ENCODE measurements at places on chromosomes 5 and 9.

GRCh38 chr5:96566833-96567587 lies 95.2 kb upstream of the CAST start:
- DNase-seq: no peak

DNA sequence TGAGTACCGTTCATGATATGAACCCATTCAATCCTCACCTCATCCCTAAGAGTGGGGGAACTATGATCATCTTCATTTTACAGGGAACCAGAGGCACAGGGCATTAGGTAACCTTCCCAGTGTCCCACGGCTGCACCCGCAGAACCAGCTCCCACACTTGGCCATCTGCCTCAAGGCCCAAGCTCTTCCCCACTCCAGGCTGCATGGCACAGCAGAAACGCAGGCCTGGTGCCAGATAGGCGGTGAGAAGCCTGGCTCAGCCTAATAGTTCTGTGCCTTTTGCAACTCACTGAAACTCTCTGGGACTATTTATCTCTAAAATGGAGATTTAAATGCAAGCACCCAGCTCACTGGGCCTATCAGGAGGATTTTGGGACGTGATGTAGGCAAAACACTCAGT lies 90.8 kb upstream of the ZNF618 start:
- DNase-seq: no peak

DNA sequence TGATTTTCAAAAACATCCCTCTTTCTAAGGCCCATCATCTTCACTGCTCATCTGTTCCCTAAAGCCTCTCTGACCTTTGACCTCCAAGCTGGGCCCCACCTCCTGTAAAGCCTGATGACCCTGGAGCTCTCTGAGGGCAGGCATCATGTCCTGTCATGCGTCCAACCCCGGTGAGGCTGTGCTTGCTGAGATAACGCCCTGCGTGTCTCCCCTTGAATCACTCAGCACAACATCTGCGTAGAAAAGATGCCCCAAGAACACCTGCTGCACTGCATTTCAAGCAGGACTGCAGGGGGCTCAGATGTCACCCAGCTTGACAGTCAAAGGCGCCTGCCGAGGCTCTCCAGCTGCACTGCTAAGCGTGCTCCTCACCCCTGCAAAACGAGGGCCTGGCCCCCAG lies 78.0 kb downstream of the OTULIN start:
- DNase-seq: no peak

DNA sequence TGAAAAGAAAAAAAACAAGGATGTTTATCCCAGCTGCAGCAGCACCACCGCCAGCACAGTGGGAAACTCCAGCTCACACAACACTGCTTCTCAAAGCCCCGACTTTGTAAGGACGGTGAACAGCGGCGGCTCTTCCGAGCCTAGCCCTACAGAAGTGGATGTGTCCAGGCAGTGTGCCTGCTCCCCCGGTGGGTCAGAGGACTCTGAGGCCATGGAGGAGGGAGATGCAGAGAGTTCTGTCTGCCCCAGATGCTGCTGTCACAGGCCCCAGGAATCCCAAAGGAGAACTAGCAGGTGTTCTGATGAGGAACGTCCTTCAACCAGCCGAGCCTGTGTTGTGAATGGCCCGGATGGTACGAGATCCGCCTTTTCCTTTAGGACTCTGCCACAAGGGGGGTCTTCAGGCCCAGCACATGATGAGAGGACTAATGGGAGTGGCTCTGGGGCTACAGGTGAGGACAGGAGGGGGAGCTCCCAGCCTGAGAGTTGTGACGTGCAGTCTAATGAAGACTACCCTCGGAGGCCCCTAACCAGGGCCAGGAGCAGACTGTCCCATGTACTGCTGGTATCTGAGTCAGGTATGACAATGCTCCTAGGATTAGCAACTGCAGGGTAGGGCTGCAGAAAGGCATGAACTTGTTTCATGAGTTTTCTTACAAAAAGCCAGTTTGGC lies 43.7 kb downstream of the FBXO38 start:
- no peak for DNase-seq

GRCh38 chr5:5344606-5345005 lies 77.9 kb upstream of the ICE1 start:
- no peak for DNase-seq

DNA sequence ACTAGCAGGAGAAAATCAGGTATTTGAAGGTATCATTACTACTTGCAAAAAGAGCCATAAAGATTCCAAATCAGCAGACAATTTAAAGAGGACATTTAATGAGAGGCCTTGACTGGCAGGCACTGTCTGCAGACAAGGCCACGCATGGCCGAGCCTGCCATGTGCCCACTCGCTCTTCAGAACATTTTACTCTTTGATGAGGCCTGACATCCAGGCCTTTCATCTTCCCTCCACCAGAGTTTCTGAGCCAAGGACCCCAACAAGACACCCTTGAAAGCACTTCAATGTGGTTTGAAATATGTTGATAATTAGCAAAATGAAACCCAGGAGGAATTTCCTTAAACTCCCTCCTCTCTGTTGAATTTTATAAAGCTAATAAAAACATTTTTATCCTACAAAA lies 16.4 kb downstream of the AK8 start:
- DNase-seq: no peak

GRCh38 chr5:1800472-1801221 lies 560 bp upstream of the NDUFS6 start:
- no peak for DNase-seq

- no peak for DNase-seq
These were observed 175.9 kb upstream of the IZUMO3 start for GRCh38 chr9:24721621-24722020.

- no peak for DNase-seq
These were observed 146.3 kb downstream of the CHSY3 start for GRCh38 chr5:130050585-130050984.

GRCh38 chr5:179023528-179024189 lies at the start of gene ZNF879:
Gene ZNF879, plus strand, starts transcription at chr5:179023804. Its CDS starts 1,201 bp downstream, at chr5:179025005.
- peak; percentile 91 for DNase-seq

DNA sequence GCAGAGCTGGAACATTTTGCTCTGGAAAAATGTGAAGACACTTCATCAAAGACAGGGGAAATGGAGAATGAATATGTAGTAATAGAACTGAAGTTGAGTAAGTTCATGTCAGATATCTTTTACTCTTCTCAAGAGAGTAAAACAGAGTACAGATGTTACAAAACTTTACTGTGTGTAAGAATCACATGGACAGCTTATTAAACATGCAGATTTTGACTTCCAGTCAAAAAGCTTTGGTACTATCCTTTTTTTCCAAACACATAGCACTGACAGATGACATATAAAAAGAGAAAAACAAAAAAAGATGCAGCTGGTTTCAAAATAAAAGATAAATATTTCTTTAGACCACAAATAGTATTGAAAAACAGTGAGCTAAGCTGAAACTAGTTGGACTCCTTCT lies 115.4 kb downstream of the FBN2 start:
- DNase-seq: no peak

DNA sequence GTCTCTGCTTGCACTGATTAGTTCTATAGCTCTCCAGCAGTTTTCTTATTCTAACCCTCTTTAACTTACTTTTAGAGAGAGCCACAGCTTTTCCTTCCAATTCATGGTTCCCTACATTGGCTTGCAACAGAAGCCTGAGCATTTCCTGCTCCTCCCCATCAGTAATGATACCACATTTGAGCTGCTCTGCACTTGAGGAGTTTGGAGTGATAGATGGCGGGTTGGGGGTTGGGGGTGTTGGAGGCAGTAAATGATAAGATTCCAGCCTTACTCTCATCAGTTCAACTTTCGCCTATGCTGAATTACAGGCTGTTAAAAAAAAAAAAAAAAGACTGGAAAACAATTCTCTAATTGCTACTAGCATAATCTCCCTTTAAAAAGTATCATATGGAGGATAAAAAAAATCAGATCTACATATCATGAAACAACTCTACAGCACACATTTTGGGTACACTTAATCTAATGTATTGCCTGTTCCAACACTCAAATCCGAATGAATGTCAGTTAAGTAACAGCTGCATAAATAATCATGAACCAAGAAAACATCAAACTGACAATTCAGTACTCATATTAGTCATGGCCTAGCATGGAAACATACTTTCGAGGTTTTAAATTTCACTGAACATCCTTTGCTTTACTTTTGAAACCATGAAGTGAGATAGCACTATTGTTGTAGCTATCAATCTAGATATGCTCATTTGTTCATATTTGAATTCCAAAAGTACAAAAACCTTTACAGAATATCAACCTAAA lies 224.7 kb downstream of the NFIB start:
- DNase-seq: no peak

DNA sequence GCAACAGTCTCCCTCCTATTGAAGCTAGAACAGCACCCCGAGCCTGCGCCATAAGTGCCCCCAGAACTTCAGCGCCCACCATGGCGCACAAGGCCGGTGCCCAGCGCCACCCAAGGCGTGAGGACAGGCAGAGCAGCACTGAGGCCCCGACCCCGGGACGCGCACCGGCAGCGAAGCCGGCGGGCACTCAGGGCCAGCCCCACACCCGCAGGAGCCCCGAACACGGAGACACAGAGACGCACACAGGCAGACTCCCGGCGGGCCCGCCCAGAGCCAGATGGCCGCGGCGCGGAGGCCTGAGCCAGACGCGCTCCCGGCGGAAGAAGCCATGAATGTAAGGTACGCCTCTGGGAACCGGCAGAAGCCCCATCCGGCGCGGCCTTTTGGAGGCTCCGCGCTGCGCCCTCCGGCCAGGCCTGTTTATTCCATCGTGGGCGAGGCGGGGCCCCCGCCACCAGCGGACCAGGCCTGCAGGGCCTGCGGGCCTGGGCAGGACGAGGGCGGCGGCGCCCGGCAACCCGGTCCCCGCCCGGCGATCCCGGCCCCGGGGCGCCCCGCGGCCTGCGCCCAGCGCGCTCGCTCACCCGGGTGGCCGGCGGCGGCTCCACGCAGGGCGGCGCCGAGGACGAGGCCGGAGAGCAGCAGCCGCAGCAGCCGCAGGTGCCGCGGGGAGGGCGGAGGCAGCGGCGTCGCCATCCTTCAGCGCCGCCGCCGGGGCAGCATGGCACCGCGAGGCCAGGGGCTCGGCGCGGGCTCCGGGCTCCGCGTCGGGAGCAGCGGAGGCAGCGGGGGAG lies 486 bp downstream of the NPDC1 start:
- no peak for DNase-seq

DNA sequence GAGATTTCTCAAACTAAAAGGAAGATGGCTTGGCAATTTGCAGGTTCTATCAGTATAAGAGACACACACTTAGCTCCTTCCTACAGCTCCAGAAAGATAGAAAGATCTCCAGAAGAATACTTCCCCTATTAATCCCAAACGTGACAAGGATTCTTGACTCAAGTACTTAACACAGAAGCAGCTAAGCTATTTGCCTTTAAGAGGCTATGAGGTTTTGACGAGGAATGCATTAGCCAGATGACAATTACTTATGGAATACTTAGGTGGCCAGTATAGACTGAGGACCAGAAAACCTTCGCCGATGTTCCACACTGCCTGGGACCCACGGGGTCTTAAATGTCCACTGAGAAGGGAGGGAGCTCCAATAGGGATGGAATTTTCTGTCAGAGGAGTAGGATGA lies 340.5 kb upstream of the KIF2A start:
- no peak for DNase-seq

GRCh38 chr5:59164041-59164830 lies 581.4 kb downstream of the RAB3C start:
- DNase-seq: no peak

- no peak for DNase-seq
These were observed 111.3 kb upstream of the NR3C1 start for GRCh38 chr5:143514616-143515335.

GRCh38 chr5:44275908-44276307 lies 113.3 kb downstream of the FGF10 start:
- DNase-seq: no peak

DNA sequence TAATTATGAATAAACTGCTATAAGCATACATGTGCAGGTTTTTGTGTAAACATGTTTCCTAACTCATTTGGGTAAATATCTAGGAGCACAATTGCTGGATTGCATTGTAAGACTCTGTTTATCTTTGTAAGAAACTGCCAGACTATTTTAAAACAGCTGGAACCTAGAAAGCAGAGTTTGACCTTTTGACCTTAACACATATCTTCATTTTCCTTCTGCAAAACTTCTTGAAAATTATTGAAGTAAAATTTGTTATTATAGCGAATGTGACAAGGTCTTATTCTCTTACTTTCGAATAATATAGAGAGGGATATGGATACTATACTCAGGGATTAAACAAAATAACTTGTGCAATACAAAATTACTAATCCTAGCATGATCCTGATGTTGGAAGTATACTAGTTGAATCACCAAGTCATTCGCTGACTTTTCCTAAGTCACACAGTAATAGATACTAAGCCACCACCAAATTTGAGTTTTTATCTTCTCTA lies 3.2 kb upstream of the ANXA1 start:
- DNase-seq: no peak

- DNase-seq: no peak
These were observed 86.1 kb downstream of the ADAMTS2 start for GRCh38 chr5:179258922-179259730.

- no peak for DNase-seq
These were observed 170.1 kb downstream of the SLF1 start for GRCh38 chr5:94788527-94788926.

All from stimulated activated naive CD4-positive, alpha-beta T cell treated with Interleukin-2 at 50 U/mL for 16 hours (primary cell).